ENCODE measurements at places on chromosomes 1 and 21.

DNA sequence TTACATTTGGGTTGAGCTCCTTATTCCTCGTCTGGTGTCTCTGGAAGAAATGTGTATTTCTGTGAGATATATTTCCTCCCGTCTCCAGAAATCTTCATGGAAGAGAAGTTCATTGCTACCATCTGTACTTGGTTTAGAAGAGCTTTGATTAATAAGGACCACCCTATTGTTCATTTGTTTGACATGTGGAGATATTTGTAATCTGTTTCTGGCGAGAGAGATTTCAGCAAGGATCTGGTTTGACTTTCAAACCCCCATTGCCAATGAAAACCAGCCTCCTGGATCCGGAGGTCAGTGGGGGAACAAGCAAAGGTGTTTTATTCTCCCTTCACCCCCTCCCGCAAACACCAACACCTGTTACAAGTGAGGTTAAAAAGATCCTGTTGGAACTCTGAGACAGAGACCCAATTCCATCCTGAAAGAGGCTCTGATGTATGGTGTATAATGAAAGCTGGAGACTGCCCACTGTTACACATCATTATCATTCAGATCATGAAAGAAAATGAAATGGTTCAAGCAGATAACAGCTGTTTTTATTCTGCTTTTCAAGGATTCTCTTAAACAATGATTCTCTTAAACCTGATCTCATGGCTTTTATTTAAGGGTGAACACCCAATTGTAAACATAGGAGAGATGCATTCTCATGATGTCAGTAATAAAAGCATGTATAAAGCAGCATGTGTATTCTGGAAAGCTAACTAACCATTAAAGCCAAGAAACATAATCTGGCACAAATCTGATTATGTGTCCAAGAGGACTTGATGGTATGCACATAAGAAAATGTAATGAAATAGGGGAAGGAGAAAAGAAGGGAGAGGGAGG, 393.5 kb upstream of the ADGRL2 start:
- DNase-seq, result no peak

- DNase-seq, result no peak
Measured at GRCh38 chr21:34031835-34032370, 41.5 kb upstream of the MRPS6 start.

GRCh38 chr1:91804546-91805023, 81.4 kb downstream of the TGFBR3 start:
- DNase-seq, result peak; percentile 84

- DNase-seq, result no peak
Measured at GRCh38 chr1:50208315-50208714, 99.6 kb downstream of the ELAVL4 start.

DNA sequence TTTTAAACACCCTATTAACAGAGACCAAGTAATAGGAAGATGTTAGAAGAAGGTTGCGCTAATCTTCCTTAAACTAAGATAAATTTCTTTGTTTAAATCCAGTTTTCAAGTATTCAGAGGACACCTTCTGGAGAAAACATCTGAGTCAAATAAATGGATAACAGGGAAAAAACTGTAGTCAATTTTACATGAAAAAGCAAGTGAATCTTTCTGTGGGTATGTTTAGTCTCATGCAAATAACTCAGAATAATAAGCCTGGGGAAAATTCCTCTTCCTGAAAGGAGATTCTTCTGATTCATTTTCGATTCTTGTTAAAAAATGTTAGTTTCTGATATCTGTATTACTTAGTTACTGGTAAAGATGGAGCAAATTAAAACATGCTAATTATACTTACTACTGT, 145.5 kb downstream of the CTH start:
- no peak for DNase-seq

GRCh38 chr1:115717541-115717940, 51.0 kb downstream of the CASQ2 start:
- peak; percentile 4 for DNase-seq

- no peak for DNase-seq
Measured at GRCh38 chr1:151867765-151868411, 14.4 kb upstream of the THEM5 start.

- DNase-seq, result no peak
Measured at GRCh38 chr1:230010603-230011332, 56.3 kb upstream of the GALNT2 start.

DNA sequence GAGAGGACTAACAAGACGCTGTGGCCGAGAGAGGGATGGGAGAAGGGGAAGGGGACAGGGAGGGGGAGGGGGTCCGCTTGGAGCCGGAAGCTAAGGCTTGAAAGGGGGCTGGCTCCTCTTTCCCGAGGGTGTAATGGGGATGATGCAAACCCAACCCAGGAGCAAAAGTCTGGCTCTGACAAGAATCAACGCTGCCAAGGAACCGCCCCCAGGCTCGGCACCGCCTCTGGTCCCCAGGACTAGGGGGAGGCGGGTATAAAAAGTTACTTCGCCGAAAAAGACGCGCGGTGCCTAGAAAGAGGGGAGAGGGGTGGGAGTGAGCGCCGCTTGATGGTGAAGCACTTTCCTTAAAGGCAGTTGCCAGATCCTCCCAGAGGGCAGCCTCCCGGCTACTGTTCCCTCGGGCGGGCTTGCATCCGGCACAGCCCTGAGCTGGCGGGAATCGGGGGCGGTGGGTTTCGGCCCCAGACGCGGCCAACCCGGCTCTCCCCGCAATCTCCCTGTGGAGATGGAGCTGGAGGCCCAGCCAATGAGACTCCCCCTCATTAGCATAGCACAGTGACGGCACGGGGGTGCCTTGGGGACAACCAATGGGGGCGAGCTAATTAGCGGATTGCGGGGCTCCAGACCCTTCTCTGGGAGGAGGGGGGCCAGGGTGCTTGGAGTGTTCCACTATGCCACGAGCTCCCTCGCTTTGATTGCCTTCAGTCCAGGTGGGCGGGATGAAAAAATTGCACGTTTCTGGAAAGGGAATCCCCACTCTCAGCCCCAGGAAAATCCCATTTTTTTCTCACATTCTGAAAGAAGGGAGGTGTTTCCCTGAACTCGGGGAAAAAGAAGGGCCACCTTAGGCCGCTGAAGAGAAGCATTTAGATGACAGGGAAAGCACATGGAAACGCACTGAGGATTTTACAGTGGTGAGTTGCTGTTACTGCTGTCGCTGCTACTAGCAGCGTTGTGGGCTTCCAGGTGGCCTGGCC, at the start of gene KCNT2:
TSS of gene KCNT2 (minus strand) at position 51 of the 980 bp plus-strand sequence. CDS start 131 bp downstream, outside the sequence.
- no peak for DNase-seq

DNA sequence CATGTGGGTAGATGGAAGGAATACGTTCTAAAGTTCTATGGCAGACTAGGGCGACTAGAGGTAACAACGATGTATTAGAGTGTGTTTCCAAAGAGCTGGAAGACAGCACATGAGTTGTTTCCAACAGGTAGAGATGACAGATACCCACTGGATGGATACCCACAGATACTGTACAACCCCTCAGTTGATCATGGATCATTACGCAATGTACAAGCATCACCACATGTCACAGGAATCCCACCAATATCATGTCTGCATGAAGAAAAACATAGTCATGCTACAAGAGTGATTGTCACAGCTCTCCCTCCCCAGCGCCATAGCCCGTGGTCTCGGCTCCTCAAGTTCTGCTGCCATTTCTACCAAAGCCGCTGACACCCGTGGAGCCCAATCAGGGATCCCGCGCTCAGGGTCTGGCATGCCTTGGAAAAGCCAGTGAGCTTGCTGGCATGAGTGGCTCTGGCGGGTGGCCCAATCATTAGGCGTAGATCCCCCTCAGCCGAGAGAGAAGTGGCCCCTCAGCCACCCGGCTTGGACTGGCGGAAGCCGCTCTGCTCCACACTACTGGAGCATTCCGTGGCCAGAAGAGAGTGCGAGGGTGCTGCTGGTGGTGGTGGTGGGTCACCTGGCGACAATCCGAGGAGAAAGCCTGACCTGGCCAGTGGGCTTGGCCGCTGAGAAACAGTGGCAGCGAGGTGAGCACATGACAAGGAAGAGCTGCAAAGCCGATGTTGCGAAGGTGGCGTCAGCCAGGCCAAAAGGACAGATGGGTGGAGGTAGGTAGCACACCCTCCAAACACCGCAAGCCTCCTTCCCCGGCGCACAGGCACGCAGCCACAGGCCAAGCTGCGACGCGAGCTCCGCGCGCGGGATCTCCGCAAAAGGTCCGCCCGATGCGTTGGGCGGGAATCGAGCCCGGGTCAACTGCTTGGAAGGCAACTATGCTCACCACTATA, 65.7 kb upstream of the FCGR2A start:
- DNase-seq, result no peak
